ENCODE measurements at places on chromosomes 6 and 20.

- DNase-seq: no peak
Measured at GRCh38 chr6:70552974-70553373, 13.8 kb upstream of the SDHAF4 start.

- DNase-seq: no peak
Measured at GRCh38 chr6:135393289-135393688, 104.3 kb downstream of the AHI1 start.

DNA sequence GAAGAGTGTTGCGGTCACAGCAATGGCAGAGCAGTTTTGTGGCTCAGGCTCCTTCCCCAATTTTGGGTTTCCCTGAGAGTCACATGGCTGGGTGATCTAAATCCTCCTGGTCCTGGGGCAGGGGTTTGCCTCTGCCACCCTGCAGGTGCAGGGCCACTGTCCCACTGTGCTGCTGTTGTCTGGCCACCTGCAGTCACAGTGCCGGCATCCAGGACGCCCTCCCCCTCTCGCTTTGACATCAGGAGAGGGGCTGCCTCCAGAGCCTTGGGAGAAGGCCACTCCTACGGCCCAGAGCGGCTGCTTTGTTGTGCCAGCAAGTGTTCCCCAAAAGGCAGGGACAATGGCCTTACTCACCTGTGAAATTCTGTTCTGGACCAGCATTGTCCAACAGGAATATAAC, 449.0 kb downstream of the QKI start:
- no peak for DNase-seq

DNA sequence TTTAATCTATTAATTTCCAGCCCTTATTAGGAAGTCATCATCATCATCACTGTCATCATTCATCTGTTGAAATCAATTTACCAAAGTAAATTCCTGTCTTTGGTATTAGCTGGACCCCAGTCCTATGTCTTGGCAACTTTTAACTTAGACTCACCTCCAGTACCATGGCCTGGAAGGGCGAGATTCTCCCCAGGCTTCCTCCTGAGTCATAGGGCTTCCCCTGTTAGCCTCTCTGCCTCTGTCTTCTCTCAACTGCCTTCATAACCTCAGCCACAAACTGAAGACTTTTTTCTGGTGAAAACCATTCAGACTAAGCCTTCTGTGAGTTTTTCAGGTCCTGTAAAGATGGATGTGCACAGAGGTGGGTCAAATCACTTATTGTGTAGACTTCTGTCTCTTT, 95.0 kb downstream of the NKAIN2 start:
- no peak for DNase-seq

DNA sequence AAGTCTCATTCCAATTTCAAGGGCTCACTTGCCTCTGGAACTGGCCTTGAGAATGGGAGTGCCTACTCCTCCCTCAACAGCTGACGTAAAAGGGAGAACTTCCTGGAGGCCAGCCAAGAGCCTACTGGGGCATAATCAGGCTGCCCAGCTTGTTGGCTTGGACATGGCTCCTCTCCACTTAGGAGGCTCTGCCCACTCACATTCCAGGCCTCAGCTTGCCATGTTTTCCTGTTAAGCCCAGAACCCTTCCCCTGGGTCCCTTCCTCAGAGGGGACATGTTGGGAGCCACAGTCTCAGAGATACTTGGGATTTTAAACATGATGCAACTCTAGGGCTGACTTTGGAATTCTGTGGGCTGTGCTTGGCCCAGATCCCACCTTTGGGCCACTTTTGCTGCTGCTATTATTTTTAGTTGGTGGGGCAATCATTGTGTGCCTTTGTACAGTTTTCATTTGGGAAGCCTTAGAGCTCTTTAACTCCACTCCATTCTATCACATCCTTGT, 31.5 kb upstream of the ADTRP start:
- DNase-seq: peak; percentile 60

DNA sequence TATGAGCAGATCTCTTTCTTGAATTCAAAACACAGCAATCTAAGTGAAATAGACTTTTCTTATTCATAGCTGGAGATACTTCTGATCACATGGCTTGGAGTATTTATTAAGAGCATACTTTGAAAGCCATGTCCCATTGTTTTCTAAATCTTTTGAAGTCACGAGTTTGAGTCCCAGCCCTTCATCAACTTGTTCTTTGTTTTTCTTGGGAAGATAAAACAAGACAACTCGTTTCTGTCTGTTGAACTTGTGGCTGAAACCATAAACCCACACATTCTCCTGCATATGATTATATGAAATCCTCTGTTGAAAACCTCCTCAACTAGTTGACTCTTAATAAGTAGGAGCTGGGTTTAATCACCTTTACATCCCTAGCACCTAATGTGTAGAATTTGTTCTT, 3.3 kb downstream of the RNF144B start:
- no peak for DNase-seq

DNA sequence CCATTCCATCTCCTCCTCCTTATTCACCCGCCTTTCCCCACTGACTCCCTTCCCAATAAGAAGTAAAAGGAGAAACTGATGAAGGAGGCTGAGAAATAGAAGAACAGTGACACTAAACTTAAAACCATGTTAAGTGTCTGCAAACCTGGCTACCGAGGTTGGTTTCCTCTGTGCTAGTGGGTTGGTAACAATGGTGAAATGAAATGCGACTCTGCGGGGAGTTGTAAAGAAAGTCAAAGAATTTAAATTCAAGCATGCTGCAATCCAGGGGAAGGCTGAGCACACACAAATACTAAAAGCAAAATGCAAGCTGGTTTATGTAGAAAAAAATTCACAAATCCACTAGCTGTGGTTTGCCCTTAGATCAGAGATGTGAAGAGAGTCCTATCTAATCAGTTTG, 155.2 kb upstream of the PDE10A start:
- no peak for DNase-seq

- DNase-seq: no peak
Measured at GRCh38 chr6:113587078-113587699, 270.0 kb upstream of the MARCKS start.

DNA sequence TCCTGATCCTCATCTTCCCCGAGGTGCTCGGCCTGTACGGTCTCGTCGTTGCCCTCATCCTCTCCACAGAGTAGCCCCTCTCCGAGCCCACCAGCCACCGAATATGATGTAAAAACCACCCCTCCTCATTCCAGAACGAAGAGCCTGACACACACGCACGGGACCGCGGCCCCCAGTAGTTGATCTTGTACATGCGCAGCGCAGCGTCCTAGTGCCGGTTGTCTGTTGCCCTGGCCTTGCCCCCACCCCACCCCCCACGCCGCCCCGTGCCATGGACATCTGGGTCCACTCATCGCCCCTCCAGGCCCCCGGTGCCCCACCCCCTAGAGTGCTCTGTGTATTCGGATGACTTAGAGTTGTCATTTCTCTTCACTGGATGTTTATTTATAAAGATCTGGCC, 5.2 kb upstream of the PRPH2 start:
- DNase-seq: no peak

DNA sequence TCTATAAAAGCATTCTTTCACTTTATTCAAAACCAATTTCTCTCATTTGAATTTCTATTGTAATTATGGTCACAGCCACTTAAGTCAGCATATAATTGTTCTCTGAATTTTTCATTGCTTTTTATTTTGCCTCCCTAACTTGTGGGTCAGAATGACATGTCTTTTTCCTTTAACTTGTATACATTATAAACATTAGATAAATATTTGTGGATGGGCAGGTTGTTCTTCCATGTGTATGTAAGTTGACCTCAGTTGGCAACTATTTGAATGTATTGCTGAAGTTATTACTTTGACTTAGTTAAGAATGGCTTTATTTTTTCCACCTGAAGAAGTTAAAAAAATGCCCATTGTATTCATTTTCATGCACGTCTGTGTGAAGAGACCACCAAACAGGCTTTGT, 83.0 kb upstream of the MAP3K7 start:
- no peak for DNase-seq

DNA sequence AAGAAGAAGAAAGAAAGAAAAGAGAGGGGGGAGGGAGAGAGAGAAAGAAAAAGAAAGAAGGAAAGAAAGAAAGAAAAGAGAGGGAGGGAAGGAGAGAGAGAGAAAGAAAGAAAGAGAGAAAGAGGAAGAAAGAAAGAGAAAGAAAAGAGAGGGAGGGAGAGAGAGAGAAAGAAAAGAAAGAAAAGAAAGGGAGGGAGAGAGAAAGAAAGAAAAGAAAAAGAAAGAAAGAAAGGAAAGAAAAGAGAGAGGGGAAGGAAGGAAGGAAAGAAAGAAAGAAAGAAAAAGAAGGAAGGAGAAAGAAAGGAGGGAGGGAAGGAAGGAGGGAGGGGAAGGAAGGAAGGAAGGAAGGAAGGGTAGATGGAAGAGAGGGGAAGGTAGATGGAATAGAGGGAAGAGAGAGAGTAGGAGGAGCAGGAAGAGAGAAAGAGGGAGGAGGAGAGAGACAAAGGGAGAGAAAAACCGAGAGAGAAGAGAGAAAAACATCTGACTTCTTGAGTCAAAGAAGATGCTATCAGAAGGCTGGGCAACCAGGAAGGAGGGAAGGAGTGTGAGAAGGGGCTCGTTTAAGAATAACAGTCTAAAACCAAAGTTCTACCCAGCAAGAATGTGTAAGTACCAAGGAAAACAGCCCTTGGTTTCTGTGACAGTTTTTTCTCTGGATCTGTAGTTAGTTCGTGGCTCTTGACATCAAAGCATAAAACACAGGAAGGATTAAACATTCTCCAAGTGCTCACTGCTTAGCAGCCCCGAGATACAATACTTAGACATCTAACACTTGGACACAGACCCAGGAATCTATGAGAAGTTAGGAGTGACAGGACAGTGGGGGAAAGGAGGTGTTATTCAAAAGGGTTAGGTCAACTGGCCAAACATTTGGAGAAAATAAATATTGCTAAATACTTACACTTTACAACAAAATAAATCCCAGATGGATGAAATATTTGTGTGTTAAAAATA, 131.9 kb upstream of the STMND1 start:
- DNase-seq: peak; percentile 68

- no peak for DNase-seq
Measured at GRCh38 chr6:15401769-15402250, 155.9 kb downstream of the JARID2 start.

- no peak for DNase-seq
Measured at GRCh38 chr6:15408758-15409157, 162.9 kb downstream of the JARID2 start.

GRCh38 chr6:4313044-4313686, 177.8 kb upstream of the ECI2 start:
- DNase-seq: no peak

DNA sequence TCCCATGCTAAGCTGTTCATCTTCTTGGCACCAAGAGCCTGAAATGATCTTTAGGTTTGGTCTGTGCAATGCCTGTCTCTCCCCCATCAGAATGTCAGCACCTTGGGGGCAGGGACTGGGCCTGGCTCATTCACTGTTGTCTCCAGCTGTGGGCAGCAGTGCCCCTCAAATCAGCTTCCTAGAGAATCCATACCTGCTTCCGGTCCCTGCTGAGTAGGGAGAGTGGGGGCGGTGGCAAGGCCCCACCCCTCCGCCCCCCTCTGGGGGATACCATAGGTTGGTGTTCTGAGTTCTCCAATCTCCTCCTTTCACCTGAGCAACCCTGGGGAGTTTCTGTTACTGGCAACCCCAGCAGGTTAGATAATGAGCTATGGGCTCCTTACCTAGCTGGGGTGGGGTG, 19.2 kb upstream of the SPDEF start:
- no peak for DNase-seq

GRCh38 chr6:1045239-1045638, 266.7 kb upstream of the FOXQ1 start:
- no peak for DNase-seq

GRCh38 chr6:39074486-39074885, 25.9 kb downstream of the GLP1R start:
- no peak for DNase-seq

GRCh38 chr6:25844518-25844917, 12.7 kb upstream of the SLC17A1 start:
- no peak for DNase-seq

GRCh38 chr6:162999575-163000285, 272.0 kb downstream of the PACRG start:
- DNase-seq: no peak

DNA sequence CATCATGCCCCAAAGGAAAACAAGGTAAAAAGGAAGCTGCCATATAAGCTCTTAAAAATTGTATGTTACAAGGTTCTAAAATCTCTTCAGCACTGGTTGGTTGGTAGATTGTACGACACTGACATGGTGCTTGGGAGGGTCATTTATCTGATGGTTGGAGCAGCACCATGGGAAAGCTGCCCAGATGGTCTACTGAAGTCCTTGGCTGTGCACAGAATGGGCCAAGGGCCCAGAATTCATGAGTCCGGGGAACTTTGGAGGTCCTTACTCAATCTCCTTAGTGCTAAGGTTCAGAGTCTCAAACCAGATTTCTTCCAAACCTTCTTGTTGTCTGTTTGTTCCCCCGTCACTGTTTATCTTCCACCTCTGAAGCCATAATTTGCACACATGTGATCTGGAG, 314.4 kb downstream of the ESR1 start:
- DNase-seq: no peak

DNA sequence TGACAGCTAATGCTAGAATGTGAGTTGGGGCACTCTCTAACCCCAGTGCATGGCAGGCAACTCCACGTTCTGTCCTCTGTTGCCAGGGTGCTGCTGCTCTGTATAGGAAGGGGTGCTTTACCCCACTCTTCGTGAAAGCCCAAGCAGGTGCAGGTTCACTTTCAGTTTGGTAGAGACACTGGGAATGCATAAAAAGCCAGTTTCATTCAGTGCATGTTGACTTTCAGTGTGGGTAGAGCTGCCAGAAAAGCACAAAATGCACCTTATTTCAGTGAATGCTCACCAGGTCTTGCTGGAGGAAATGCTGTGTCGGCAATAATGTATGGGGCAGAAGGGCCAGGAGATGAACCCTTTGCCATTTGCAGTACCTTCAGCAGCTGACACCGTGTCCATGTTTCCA, 62.1 kb upstream of the ADGRB3 start:
- no peak for DNase-seq

- DNase-seq: no peak
Measured at GRCh38 chr6:10101551-10102252, 313.2 kb downstream of the TFAP2A start.

DNA sequence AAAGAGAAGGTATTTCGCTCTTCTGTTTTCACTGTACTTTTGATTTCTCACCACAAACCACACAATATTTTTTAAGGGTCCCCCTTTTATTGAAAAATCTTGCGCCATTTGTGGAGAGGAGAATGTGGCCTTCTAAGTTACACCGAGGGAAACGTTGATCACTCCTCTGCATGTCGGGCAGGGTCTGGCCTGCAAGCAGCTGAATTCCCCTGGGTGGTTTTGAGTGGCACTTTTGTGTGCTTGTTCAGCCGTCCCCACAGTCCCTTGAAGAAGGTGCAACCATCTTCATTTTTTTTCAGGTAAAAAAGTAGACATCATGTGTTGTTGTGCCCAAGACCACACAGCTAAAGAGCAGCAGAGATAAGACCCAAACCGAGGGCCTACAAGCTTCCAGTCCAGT, 6.1 kb downstream of the GPR31 start:
- no peak for DNase-seq

DNA sequence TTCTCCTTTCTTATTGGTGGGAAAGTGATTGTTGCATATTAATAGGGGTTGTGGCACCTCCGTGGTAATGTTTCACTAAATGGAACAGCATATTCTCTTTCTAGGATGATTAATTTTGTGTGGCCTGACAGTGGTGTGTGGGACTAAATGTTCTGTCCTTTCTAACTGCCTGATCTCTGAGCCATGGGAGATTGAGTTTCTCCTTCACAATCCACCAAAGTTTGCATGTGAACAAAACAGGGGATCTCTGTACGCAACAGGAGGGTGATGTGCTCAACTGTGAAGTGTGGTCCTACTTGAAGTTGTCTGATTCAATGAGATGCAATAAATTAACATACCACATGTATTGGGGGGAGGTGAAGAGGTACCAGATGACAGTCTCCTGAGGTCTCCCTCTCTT, 19.3 kb downstream of the BCAS1 start:
- no peak for DNase-seq
